ENCODE measurements at places on chromosomes 11 and 22. TPM values are rescaled to one million over a fixed set of nuclear protein-coding genes. Genes with fewer than 3 reads are reported as not detected.

The LRRC56 gene
- 0.17 TPM for total RNA-seq

The C11orf97 gene
- total RNA-seq, result not detected

- H3K4me3 ChIP-seq, result no peak overlapping the region
- H3K27me3 ChIP-seq, result no peaks in the 10 kb centered on the region
- no peaks in the 10 kb centered on the region for H3K4me1 ChIP-seq
- H3K36me3 ChIP-seq, result peaks cover 9% of the 10 kb centered on the region
- DNase-seq, result no peak
Measured at GRCh38 chr22:38718414-38718813, 12.7 kb downstream of the GTPBP1 start.

DNA sequence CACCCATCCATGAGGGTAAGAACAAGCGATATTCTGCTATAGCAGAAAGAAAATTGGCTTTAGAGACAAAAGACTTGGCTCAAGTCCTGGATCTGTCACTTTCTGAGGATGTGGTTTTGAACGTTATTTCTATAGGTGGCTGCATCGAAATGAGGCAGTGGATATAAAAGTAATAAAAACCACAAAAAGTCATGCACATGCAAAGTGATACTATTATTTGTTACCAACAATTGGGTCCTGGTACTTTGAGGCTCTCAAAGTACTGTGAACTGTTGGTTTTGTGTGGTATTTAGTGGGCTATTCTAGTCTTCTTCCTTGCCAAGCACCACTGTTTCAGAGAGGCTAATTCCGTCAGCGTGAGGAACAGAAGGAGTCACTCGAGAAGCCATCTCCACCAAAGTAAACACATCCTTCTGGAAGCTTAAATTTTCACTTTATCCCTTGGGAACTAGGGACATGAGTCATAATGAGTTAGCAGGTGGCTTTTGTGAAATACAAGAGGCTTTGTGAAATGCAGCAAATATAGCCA is 13.1 kb downstream of the UBASH3B start:
- no peak overlapping the region for H3K4me3 ChIP-seq
- peaks cover 2% of the 10 kb centered on the region for H3K4me1 ChIP-seq
- H3K27ac ChIP-seq, result no peak overlapping the region
- H3K27me3 ChIP-seq, result no peaks in the 10 kb centered on the region
- H3K36me3 ChIP-seq, result no peaks in the 10 kb centered on the region

Data from liver (tissue), 10 donors.